CD4-positive, alpha-beta T cell treated with Interleukin-17A for 4 hours (primary cell): ENCODE measurements at places on chromosomes 7 and 10.

GRCh38 chr7:107505997-107506673 is 36.3 kb downstream of the GPR22 start:
- DNase-seq, result peak; percentile 23

DNA sequence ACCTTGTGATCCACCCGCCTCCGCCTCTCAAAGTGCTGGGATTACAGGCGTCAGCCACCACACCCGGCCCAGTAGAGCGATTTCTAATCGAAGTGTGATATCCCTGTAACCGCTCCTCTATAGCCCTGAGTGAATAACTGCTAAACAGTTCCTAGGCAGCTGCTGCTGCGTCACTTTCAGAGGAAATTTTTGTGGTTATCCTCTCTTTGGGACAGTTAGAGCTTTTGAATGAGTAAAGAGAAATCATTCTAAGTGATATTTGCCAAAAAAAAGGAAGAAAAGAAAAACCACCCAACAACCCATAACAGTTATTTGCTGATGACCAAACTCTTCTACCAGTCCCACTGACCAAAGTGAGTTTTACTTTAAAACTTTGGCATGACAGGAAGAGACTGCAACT is 59.9 kb downstream of the MKX start:
- no peak for DNase-seq

GRCh38 chr10:79148452-79149344 is 79.9 kb downstream of the ZMIZ1 start:
- DNase-seq, result no peak

GRCh38 chr10:30184397-30185033 is 125.1 kb upstream of the JCAD start:
- DNase-seq, result no peak

DNA sequence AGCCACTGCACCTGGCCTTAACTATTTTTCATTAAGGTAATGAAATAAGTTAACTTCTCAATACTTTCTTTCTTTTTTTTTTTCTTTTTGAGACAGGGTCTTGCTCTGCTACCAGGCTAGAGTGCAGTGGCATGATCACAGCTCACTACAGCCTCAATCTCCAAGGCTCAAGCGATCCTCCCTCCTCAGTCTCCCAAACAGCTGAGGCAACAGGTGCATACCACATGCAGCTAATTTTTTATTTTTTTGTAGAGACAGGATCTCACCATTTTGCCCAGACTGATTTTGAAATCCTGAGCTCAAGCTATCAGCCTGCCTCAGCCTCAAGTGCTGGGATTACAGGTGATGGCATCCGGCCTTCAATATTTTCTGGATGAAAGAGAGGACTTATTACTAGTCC is 21.0 kb downstream of the KMT2C start:
- no peak for DNase-seq

- DNase-seq, result no peak
Observed at GRCh38 chr7:137539111-137539715, 195.7 kb upstream of the PTN start.

DNA sequence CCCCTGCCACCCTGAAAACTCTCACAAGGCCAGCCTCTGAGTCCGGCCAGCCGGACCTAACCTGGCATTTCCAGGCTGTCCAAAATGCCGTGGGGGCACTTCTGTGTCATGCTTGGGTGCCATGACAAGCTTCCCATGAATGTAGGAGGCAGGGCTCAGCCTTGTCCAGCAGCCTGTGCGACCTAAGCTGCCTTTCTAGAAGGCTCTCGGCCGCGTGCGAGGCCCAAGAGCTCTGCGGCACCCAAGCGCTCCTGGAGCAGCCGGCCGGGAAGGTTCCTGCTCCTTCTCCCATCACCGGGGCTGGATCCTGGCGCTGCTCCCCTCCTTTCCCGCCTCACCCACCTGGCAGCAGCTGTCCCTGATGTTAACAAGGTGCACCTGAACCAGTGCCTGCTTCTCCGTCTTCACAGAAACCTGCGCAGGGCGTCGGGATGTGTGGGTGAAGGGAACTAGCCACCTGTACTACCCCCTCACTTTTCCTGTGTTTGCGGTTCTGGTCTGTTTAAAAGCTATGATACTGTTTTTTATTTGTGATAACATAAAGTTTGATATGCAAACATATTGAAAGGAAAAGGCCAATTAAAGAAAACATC is 6.1 kb downstream of the GPER1 start:
- DNase-seq, result no peak

- no peak for DNase-seq
Observed at GRCh38 chr7:124366118-124366517, 333.3 kb upstream of the TMEM229A start.

- DNase-seq, result no peak
Observed at GRCh38 chr10:123999956-124000615, 93.3 kb downstream of the CHST15 start.

DNA sequence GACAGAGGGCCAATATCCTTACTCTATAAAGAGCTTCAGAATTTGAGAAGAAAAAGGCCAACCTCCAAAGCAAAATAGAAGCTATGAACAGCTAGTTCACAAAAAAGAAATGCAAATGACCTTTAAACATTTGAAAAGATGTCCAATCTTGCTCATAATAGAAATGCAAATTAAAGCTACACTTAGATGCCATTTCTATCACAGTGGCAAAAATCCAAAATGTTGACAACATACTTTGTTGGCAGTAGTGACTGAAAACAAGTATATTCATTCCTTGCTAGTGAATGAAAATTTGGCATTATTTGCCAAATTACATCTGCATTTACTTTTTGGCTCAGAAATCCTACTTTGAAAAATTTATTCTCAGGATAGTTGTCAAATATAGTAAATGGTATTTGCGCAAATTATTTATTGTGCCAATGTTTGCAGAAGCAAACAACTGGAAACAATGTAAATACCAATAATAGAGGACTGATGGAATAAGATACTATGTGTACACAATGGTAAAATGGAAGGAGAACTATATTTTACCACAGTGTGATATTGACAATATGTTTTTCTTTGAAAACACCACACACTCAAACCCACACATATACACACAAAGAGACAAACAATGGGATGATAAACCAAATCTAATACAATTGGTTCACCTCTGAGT is 9.4 kb downstream of the TMEM106B start:
- DNase-seq, result no peak

DNA sequence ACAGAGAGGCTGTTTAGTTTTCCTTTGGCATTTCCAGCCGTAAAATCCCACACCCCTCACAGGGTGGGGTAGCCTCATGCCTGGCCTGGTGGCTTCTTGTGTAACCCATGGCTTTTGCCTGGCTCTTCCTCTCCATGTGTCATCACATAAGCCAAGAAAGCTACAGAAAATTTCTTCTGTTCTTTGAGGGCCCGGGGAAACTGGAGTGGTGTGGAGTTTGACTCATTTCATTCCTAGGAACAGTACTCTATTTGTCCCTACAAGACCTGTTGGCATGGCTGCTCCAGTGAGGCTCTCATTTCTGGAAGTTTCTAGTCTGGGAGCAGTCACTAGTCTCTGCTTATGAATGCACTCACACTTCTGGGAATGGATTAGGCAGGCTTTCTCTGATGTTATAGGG is 523.9 kb downstream of the SUGCT start:
- no peak for DNase-seq

GRCh38 chr10:77392236-77392721 is 245.3 kb downstream of the KCNMA1 start:
- DNase-seq, result no peak

GRCh38 chr7:138226001-138226476 is 149.8 kb downstream of the AKR1D1 start:
- no peak for DNase-seq

GRCh38 chr10:69172241-69172982 is 7.6 kb upstream of the SUPV3L1 start:
- no peak for DNase-seq

DNA sequence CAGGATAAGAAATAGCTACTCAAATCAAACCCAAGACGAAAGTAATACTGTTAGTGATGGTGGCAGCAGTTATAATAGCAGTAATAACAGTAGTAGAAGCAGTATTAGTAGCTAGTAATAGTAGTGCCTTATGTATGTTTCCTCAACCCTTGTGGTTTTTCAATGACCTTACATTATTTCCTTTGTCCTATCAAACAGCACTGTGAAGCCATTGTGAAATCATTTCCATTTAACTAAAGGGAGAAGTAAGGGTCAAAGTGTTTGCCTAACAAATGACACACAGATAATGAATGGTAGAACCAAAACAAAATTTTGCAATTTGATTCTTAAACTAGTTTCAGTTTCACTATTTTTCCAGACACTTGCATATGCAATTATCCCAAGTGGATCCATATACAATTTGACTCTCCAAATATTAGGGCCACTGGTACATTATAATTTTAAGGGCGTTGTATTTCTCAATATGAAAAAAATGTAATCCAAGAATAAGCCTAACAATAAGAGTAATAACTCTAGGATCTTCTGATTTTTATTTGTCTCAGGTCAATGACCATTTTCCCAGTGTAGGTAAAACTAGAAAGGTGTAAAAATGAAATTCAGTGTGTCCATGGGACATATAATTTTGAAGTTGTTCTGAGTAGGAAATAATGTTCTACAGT is 33.7 kb upstream of the TMEM26 start:
- no peak for DNase-seq
